ENCODE measurements at places on chromosomes 1 and 21. TPM values are rescaled to one million over a fixed set of nuclear protein-coding genes. Genes with fewer than 3 reads are reported as not detected.

DNA sequence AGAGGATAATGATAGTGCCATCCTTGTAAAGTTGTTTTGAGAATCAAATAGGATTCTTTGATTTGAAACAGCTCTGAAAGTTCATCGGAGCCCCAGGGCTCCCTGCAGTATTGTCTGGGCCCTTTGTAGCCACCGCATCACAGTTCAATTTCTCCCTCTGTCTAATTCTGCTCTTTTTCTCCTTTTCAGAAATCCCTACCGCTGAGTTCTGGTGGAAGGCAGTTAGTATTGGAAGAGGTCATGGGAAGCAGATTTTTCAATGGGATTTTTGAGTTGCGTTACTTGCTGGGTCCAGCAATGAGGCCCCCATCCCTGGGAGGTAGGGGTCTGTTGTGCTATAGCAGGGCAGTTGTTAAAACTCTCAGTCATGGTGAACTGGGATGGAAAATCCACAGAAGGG lies 101.0 kb upstream of the DISP3 start:
- H3K4me3 ChIP-seq: no peak overlapping the region
- no peaks in the 10 kb centered on the region for H3K4me1 ChIP-seq
- DNase-seq: no peak
- no peak overlapping the region for H3K27ac ChIP-seq

DNA sequence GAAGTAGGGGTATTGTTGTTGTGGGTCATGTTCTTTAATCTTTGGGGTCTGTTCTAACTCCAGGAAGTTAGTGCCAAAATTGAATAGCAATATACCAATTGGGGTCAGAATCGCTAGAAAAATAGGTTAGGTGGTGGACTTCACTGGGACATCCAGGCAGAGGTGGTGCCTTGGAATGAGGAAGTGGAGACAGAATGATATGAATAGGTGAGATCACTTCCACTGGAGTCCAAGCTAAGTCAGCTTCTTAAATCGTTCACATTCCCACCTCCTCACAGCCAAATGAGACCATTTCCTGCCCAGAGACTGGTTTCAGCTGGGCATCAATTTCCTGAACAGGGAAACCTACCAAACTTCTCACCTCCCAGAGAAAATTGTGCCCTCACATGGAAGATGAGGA lies 137.8 kb upstream of the RAB4A start:
- no peak overlapping the region for H3K27ac ChIP-seq
- H3K4me1 ChIP-seq: no peaks in the 10 kb centered on the region
- H3K27me3 ChIP-seq: peaks cover 19% of the 10 kb centered on the region
- H3K4me3 ChIP-seq: no peak overlapping the region

GRCh38 chr1:178810585-178810984 lies 60.3 kb downstream of the ANGPTL1 start:
- H3K27ac ChIP-seq: no peak overlapping the region
- H3K4me1 ChIP-seq: no peaks in the 10 kb centered on the region
- no peaks in the 10 kb centered on the region for H3K27me3 ChIP-seq
- no peak for DNase-seq

DNA sequence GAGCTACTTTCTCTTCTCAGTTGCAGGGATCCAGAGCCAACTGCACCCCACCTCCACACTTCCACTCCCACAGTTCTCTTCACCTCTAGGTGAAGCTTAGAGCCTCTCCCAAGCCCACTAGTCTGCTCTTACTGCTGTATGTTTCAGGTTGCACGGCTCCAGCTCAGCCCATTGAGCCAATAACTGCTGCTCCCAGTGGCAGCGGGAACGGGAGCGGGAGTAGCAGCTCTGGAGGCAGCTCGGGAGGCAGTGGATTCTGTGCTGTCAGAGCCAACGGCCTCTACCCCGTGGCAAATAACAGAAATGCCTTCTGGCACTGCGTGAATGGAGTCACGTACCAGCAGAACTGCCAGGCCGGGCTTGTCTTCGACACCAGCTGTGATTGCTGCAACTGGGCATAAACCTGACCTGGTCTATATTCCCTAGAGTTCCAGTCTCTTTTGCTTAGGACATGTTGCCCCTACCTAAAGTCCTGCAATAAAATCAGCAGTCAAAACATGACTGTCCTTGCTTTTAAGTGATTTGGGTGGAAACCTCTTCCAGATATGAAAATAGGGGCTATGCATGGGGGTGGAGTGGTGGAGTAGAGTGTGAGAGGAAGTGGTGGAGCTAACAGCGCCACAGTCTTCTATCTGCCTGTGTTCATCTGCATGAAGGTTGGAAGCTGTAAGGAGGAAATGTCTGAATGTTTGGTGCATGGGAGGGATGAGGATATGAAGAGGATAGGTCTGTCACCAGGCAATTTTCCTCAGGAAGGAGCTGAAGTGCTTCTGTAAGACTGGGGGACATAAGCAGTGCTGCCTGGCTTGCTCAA lies 29.6 kb downstream of the CHIA start:
- no peaks in the 10 kb centered on the region for H3K27me3 ChIP-seq
- H3K27ac ChIP-seq: no peak overlapping the region
- H3K36me3 ChIP-seq: no peaks in the 10 kb centered on the region
- no peaks in the 10 kb centered on the region for H3K4me1 ChIP-seq

GRCh38 chr1:172544481-172545104 lies 11.6 kb downstream of the SUCO start:
- no peaks in the 10 kb centered on the region for H3K27me3 ChIP-seq
- no peaks in the 10 kb centered on the region for H3K36me3 ChIP-seq
- DNase-seq: no peak
- H3K4me1 ChIP-seq: no peaks in the 10 kb centered on the region
- H3K27ac ChIP-seq: no peak overlapping the region

PLA2G2D gene
- total RNA-seq: not detected

FCAMR gene
- total RNA-seq: not detected

GJA9 gene
- not detected for total RNA-seq

CELA2A gene
- total RNA-seq: not detected

NEGR1 gene
- total RNA-seq: 7.4 TPM

All from astrocyte (in vitro differentiated cells and primary cell).